Pancreas (tissue), 10 donors: ENCODE measurements at places on chromosomes 4 and X.

DNA sequence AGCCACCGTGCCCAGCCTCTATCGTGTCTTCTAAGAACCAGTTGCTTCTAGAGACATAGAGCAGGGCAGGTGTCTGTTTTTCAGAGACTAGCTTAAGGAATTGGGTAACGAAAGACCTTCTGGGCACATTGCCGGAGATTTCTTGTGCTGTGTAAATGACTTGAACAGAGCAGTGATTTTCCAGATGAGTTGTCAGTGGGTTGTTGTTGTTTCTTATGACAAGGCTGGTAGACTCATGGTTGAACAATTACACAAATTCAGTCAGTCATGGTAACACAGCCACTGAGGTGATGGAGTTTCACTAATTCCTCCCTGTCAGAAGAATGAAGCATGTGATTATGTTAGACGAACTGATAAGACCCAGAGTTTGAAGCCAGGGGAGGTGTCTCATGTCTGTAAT, 20.5 kb upstream of the DDX3X start:
- H3K4me1 ChIP-seq: no peaks in the 10 kb centered on the region
- no peaks in the 10 kb centered on the region for H3K36me3 ChIP-seq
- DNase-seq: no peak

DNA sequence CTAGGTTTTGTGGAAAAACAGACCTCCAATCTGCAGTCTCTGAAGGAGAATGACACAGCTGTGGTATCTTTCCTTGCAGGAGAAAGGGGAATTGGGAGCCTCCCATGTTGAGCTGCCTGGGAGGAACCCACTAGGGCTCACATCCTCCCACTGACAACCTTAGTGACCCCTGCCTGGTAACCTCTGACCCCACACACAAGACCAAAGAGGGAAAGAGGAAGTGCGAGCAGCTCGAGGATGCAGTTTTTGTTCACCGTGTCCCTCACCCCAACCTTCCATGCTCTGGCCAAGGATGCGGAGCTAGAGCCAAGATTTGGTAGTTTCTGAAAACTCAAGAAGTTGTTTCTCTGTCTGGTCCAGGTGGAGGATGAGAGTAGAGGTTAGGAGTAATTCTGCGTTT, 5.4 kb upstream of the ZXDA start:
- no peaks in the 10 kb centered on the region for H3K27me3 ChIP-seq
- no peak for DNase-seq
- H3K27ac ChIP-seq: no peak overlapping the region
- H3K36me3 ChIP-seq: no peaks in the 10 kb centered on the region
- no peaks in the 10 kb centered on the region for H3K4me1 ChIP-seq
- H3K4me3 ChIP-seq: no peak overlapping the region

DNA sequence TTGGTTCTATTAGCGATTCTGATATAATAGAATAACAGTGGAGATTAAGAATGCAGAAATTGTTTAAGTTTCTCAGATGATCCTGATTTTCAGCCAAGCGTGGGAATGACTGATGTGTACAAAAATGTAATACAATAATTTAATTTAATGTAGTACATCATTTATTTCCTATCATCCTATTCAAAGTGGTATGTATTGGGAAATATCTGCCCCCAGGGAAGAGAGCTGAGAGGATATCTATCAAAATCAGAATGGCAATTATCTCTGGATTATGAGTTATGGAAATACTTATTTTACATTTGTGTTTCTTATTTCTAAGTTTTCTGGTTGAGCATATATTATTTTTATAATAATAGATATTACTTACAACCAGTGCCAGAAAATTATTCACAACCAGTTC, 3.9 kb downstream of the FABP2 start:
- H3K4me1 ChIP-seq: no peaks in the 10 kb centered on the region
- H3K27me3 ChIP-seq: no peaks in the 10 kb centered on the region
- no peaks in the 10 kb centered on the region for H3K36me3 ChIP-seq
- H3K4me3 ChIP-seq: no peak overlapping the region
- H3K27ac ChIP-seq: no peak overlapping the region
- DNase-seq: no peak

GRCh38 chrX:70219938-70220764, 14.3 kb upstream of the AWAT1 start:
- DNase-seq: no peak
- H3K4me3 ChIP-seq: no peak overlapping the region
- no peak overlapping the region for H3K27ac ChIP-seq
- H3K27me3 ChIP-seq: peaks cover 11% of the 10 kb centered on the region
- no peaks in the 10 kb centered on the region for H3K36me3 ChIP-seq
